ENCODE measurements at places on chromosomes 7 and 10.

GRCh38 chr10:118738406-118738805 lies 16.4 kb downstream of the CACUL1 start:
- no peak for DNase-seq

GRCh38 chr10:99560277-99561126 lies 27.8 kb downstream of the NKX2-3 start:
- no peak for DNase-seq

GRCh38 chr7:105806592-105807447 lies 69.6 kb downstream of the ATXN7L1 start:
- DNase-seq: no peak

GRCh38 chr10:21523557-21524008 lies 1.9 kb downstream of the SKIDA1 start:
- DNase-seq: no peak

Measured in D721Med (cell line).